Caco-2 (cell line): ENCODE measurements at places on chromosomes 5 and 9. TPM values are rescaled to one million over a fixed set of nuclear protein-coding genes. Genes with fewer than 3 reads are reported as not detected.
A peak's percentile ranks its signal among the peaks of the same experiment; 100 is the strongest.

DNA sequence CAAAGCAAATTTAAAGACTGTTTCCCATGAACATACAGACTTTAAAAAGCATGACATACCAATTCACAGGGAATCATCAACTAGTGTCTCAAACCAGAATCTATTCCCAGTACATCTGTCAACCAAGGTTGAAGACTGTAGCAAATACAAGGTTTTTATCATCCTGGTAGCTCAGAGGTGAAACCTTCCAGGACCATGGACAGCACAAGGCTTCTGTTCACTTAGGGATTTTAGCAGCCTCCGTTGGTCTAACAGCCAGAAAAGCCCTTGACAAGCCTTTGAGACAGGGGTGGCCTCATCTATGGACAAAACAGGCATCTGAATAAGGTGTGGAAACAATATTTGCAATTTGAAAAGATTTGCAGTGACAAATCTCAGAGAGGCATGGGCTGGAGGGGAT is 119.0 kb downstream of the TRIM32 start:
- DNase-seq = no peak

DNA sequence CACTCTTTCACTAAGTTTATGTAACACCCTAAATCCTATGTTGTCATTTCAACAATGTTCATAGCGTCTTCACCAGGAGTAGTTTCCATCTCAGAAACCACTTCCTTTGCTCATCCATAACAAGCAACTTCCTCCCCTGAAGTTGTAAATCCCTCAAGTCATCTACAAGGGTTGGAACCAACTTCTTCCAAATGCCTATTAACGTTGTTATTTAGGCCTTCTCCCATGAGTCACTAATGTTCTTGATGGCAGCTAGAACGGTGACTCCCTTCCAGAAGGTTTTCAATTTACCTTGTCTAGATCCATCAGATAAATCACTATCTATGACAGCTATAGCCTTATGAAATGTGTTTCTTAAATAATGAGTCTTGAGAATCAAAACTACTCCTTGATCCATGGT is 73.3 kb upstream of the TARS1 start:
- DNase-seq = no peak

GRCh38 chr5:96253140-96253539 is 179.9 kb downstream of the PCSK1 start:
- no peak for DNase-seq

DNA sequence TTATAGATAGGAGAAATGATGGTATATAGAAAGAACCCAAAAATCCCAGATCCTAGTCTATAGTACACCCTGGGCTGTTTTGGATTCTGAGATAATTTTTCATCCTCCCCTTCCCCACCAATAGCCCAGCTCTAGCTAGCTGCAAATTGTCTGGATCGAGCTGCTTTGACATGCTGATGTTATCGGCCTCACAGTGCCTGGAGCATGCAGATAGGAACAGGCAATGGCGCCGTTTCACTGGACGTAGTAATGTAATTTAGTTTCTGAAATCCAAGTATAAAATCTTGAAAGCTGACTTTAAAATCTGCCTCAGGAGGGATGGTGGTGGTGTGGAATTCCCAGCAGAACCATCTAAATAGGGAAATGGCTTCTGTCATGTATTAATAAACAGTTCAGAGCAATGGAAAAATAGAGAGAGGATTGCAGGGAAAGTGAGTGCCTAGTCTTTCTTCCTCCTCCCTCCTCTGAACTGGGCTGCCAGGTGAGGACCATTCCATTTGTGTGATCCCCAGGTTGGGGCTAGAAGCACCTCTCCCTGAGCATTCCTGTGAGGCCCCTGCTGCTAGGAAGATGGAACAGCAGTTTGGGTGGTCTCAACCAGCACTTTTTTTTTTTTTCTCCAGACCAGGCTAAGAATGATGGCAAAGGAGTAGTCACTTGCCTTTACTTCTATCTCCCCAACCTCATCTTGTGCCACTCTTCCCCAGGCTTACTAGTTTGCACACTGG is 31.9 kb downstream of the FAM219A start:
- no peak for DNase-seq

- DNase-seq = no peak
These were observed 150.0 kb downstream of the CDC42SE2 start for GRCh38 chr5:131413605-131414559.

GRCh38 chr5:80097451-80097850 is 62.3 kb downstream of the THBS4 start:
- no peak for DNase-seq

DNA sequence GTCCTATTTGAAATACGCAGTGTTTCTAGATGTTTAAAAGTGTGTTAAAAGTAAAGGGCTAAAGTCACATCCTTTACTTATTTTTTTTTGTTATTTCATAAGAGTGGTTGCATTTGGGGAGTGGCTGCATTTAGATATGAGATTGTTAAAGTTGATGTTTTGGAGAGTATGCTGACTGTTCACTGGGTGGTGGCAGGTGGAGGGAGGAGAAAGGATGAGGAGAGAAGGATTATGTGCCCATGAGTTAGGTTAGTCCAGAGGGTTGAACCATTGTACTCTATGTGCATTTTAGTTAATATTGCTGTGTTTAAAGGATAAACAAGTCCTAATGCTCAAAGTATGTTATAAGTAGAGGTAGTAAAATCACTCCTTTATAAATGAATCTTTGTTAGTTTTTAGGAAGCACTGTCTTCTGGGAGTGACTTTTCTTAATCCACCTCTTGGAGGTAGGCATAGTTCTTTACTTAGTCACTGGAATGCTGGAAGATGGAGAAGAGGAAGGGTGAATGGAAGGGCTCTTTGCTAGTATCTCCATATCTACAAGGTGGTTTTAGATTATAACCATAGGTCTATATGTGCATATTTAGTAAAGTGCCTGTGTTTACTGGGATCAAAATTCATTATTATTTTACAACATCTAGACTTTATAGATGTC is 332.3 kb downstream of the NPR3 start:
- DNase-seq = no peak

DNA sequence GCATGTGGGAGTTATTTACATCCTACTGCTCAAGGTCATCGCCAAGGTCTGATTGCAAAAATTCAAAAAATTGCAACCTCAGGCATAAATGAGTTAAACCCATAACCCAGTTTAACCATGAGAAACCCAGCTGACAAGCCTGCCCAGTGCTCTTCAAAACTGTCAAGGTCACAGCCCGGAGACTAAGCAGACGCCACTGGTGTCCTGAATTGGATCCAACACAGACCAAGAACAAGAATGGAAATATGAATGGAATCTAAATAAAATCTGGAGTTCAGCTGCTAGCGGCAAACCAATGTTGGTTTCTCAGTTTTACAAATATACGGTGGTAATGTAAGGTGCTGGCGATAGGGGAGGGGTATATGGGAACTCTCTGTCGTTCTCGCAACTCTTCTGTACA is 201.5 kb upstream of the MVB12B start:
- no peak for DNase-seq

- no peak for DNase-seq
These were observed 113.1 kb downstream of the KIAA1958 start for GRCh38 chr9:112599732-112600131.

DNA sequence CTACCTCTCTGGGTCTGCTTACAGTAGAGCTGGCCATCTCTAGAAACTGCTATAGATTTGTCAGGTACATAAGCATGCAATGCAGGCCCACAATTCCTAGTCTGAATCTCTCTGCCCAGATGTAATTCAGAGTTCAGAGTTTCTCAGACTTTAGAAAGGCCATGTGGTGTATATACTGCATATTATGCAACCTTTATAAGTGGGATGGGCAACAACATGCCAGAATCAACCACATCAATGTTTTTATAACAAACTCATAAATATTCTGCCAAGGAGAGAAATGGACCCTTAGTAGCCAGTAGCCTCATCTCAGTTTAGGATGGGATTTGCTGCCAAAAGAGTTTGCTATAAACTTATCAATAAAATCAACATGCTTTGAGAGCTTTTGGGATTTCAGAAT is 78.8 kb downstream of the SLC1A1 start:
- no peak for DNase-seq

DNA sequence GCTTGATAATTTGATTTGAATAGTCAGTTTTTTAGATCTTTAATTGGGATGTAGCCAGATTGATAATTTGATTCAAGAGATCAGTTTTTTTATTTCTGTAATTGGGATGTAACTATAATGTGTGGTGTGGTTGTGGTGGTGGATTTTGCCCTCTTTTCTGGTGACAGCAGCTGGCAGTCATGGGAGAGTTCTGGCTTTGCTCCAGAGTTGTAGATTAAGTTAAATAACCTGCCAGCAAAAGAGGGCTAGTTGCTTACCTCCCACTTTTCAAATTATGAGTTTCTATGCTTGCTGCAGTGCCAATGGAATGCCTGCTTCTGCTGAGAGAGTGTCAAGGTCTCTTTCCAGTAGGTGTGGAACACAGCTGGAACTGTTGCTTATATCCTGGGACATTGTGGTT is 315.1 kb downstream of the CCDC171 start:
- DNase-seq = no peak

GRCh38 chr9:81374459-81375186 is 314.7 kb downstream of the TLE1 start:
- DNase-seq = no peak

DNA sequence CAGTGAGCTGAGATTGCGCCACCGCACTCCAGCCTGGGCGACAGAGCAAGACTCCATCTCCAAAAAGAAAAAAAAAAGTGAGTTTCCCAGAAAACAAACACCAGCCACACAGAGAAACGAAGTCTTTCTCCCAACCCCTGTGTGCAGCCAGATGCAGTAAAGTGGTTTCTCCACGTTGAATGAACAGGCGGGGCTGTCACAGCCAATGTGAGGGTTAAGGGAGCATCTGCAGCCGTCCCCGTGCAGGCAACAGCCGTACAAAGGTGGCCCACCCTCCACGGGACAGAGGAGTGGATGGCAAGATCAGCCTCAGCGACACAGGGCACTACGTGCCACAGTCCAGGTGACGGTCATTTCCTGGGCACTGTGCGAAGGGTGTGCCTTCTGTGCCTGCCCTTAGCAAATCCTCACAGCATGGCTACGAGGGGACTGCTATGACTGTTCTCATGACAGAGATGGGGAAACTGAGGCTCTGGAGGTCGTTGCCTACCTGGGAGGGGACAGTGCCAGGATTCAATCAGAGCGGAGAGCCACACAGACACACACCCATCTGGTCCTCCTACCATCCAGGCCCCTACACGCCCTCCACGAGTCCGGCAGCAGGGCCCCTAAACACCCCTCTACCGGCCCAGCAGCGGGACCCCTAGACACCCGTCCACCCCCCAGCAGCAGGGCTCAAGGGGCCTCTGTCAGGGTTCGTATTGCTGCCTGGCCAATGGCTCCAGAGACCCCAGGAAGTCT is 2.3 kb downstream of the VAV2 start:
- no peak for DNase-seq

DNA sequence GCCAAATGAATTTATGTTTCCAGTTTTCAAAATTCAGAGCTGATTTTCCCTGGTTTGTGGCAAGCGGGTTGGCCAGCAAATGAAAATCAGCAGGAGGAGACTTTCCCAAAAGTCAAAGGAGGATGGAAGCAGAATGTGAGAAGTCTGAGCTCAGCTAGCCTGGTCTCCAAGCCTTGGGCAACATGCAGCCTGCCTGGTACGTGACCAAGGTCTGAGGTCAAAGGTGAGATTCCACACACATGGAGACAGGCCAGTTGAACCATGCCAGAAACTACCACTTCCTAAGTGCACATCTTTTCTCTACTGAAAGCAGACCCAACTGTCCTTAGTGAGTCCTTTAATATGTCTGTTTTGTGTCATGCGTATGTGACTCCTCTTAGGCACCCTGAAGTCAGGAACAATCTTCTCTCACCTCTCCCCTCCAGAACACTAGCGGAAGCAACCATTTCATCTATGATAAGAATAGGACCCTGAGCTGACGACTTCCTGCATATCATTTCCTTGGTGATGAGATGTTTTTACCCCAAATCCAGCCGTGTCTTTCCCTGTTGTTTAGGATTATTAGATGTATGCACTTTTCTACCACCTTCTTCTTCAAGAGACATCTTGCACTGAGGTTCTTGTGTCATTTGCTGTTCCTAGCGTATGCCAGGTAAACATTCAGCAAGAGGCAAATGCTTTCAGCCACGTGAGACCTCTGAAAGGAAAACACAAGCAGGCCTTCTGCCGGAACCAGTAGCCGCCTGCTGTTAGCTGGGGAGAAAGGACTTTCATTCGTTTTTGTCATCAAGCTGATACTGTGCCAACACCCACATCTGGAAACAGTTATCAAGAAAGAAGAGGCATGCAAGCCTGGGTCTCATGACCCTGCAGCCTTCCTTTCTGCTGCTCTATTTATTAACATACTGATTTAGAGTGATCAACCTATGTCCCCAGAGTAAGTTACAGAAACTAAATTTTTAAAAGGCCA is 9.7 kb upstream of the TGFBI start:
- DNase-seq = no peak

- DNase-seq = peak; percentile 34
These were observed 1.2 kb downstream of the VCAN start for GRCh38 chr5:83472508-83473345.

DNA sequence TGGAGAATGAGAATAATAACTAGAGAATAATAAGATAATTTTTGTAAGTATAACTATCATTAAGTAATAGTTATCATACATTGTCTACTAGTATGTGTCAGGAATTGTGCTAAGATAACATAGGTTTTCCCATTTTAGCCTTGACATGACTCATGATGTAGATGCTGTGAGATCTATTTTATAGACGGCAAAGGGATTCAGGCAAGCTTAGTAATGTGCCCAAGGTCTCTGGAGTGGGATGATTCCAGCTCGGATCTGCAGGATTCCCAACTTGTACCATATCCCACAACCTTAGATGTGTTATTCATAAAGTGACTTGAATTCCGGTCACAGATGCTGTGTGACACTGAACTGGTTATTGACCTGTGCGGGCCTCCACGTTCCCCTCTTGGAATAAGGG is 51.5 kb downstream of the IL31RA start:
- DNase-seq = no peak

DNA sequence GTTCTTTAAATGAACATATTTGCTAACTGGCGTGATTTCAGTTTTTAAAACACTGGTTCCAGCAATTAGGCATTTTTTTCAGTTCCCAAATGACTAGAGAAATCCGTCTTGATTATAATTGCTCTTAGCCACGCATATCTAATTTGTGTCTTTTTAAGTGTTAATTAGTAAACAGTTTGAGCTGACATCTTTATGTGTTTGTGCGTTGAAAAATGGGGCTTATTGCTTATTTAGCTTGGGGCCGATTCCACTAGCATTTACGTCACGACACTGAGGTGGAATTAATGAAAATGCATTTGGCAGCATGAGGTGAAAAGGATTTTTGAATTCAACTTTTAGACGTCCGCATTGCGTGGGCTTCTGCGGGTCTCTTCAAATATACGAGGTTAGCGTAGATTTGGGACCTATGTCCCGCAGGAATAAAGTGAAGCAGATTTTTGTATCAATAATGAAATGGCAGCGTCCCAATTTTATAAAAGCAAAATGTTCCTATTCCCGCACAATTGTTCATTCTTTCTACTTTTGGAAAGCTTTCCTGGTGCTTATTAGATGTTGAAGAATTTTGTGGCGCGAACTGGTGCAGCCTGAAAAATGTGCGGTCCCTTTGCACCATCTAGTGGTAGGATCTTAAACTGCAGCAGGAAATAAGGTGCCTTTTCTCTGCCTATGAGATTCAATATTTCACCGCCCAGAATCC is 122.7 kb upstream of the LMX1B start:
- no peak for DNase-seq

The SPINK14 gene
- not detected in 2 replicates for total RNA-seq

The SIMC1 gene
- total RNA-seq = 40.2 and 42.3 TPM in 2 replicates

The LRRTM2 gene
- total RNA-seq = not detected in 2 replicates

The ZNF879 gene
- total RNA-seq = 2.7 and 3.0 TPM in 2 replicates

The PDE6A gene
- total RNA-seq = 2.5 and 2.6 TPM in 2 replicates
